ENCODE measurements at places on chromosomes 4 and X.

DNA sequence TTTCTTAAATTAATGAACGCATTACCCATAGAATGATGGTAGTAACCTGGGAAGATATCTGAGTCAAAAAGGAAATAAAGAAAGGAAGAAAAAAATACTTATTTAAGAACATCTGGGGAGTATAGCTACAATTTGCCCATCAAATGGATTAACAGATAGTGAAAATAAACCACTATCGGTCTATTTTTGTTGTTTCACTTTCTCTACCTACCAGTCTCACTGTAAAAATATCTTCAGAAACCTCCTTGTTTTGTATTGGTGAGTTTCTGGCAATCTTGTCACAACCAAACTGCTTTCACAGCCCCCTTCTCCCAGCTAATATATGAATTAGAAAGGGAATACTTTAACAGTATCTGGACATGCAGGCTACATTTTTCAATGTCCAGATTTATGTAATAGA lies 783.5 kb downstream of the STPG2 start:
- DNase-seq, result no peak

DNA sequence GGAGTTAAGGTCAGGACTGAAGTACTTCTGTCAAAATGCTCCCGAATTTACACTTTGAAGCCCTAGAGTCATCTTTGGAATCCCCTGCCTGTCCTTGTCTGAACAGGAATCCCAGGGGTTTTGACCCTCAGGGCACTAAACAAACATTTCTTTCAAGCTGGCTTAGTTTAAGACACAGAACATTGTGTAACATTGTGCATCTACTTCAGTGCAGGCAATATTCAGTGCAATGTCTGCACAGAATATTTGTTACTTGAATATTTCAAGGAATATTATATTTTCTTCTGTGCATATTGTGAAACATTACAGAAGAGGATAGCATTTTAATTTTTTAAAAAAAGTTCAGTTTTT lies 763.4 kb downstream of the PCDH18 start:
- DNase-seq, result no peak

GRCh38 chrX:129818123-129818522 lies 25.6 kb downstream of the ZDHHC9 start:
- DNase-seq, result no peak

DNA sequence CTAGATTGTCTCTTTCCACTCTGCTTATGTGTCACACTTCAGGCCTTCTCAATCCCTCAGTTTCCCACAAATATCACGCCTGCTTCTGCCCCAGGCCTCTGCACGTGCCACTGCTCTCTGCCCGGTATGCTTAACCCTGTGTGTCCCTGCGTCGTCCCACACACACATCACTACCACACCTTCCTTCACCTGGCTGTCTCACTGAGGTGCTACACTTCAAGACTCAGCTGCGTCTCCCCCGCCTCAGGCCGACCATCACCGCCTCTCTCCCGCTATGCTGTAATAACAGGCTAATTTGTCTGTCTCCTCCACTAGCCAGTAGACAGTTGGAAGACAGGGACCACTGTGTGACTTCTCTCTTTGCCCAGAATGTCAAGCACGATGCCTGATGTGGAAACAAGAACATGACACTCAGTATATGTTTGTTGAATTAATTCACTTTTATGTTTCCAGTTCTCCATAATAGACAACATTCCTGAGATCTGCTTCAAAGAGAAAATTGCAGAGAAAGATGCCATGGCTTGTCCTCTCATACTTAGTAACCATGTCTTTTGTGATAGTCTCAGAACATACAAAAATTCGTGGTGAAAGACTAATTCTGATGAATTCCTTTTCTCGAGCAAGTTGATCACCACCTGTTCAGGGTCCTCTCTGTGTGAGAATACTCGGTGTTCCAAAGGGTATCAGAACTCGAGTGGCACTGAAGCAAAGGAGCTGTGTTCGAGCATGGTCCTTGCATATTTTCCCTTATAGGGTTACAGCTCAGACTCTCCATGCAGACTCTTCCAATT lies 54.2 kb downstream of the AFAP1 start:
- no peak for DNase-seq

GRCh38 chr4:66554826-66555225 lies 884.5 kb upstream of the EPHA5 start:
- no peak for DNase-seq

DNA sequence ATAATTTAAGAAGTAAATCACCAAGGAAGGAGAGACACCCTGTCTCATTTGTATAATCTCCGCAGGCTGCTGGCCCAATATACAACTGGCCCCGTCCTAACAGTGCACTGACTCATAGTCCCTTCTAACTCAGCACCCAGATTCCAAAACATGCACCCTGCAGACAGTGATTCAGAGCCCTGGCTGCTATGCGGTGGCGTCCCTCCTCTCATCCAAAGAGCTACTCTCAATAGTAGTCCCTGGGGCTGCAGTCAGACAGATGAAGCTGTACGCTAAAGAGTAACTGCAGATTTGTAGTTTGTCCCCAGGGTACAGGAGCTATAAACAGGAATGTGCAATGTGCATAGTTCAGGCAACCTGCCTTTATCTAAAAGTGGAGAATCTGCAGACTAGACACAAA lies 23.0 kb downstream of the GABRA3 start:
- no peak for DNase-seq

Measured in SW480 (cell line).